ENCODE measurements at places on chromosomes 11 and 22.

- DNase-seq = peak; percentile 83
Observed at GRCh38 chr11:123197711-123198110, 2.7 kb upstream of the CLMP start.

DNA sequence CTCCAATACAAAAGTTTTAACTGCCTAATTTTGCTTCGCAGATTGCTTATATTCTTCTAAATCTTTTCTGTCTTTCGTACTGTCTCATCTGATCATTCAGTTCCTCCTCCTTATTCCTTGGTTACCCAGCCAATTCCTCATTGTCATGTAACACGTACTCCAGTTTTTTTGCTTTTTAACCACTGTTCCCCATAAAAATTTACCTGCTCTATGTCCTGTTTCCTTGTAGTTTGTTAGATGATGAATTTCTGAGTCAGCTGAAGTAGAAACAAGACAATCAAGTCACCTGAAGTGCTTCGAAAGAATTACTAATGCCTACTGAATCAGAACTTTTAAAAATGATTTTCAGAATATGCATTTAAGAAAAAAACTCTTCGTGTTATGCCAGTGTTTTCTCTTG, 150.6 kb downstream of the CNTN5 start:
- DNase-seq = no peak

GRCh38 chr11:19160847-19161246, 40.9 kb downstream of the CSRP3 start:
- peak; percentile 8 for DNase-seq

GRCh38 chr11:128053981-128054931, 533.1 kb downstream of the ETS1 start:
- no peak for DNase-seq

DNA sequence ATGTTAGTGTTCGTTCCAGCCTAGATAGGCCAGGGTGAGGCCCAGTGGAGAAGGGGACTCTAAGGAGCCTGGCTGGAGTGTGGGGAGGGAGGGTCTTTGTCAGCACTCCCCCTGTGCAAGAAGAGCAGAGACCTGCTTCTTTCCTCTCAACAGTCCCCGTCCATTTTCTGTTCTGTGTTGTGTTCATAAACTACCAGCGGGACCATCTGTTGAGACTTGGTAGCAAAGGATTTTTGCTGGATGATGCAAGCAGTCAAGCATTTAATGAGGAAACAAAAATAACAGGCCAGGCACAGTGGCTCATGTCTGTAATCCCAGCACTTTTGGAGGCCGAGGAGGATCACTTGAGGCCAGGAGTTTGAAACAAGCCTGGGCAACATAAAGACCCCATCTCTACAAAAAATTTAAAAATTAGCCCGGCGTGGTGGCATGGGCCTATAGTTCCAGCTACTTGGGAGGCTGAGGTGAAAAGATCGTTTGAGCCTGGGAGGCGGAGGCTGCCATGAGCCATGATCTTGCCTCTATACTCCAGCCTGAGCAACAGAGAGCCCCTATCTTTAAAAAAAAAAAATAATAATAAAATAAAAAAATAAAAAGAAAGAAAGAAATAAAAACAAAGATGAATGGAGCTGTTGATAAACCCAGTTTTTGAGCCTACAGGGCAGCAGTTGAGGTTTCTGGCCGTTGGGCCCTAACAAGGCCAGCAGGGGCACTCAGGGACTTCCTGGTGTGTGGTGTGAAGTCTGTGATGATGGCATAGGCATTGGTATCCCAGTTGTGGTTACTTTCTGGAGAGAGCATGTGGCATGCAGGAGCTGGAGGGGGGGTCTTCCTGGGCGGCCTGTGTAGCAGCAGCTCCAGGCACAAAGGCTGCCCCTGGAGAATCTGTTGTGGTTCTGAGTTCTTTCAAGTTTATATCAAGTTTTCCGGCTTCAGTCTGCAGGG, 1.7 kb upstream of the TXNRD2 start:
- DNase-seq = peak; percentile 72

All from HT1080 (cell line).